ENCODE measurements at places on chromosomes 13 and 19. TPM values are rescaled to one million over a fixed set of nuclear protein-coding genes. Genes with fewer than 3 reads are reported as not detected.

GRCh38 chr19:1016647-1017114, 4.2 kb downstream of the TMEM259 start:
- peak; percentile 84 for DNase-seq

DNA sequence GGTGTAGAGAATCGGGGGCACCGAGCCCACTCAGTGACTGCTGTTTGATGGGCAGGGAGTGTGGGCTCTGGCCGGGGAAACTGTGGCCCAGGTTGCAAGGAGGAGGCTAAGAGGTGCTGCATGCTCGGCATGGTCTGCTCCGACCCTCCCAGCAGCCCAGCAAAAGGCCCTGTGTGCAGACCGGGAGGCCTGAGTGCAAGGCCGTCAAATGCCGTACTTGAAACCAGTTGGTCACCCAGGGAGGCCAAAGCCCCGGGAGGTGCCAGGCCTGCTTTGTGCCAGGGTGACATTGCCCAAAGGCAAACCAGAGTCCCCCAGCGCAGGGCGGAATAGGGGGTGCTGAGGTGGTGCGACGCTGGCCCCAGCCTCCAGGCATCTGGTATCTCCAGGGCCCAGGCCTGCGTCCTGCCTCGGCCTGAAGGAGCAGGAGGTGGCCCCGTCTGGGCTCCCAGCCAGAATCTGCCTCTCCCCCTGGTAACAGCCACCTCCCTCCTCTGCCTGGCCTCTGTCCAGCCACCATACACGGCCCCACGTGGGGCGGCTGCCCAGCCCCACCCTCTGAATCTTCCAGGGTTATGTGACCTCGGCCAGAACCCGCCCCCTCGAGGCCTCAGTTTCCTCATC, 4.0 kb downstream of the PIK3R2 start:
- DNase-seq = peak; percentile 92

DNA sequence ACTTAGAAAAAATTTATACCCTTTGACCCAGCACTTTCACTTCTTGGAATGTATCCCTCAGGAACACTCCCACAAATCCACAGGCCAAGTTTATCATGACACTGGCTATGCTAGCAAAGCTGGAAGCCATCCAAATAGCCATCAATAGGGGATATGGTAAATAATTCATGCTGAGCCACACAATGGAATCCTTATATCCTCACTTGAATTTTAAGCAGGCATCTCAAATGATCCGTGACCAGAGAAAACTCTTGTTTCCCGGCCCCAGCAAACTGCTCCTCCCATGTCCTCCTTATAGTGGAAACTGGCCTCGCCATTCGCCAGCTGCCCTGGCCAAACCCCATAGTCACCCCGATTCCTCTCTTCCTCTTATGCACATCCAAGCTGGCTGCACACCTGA, 37.6 kb downstream of the GRIK5 start:
- no peak for DNase-seq

DNA sequence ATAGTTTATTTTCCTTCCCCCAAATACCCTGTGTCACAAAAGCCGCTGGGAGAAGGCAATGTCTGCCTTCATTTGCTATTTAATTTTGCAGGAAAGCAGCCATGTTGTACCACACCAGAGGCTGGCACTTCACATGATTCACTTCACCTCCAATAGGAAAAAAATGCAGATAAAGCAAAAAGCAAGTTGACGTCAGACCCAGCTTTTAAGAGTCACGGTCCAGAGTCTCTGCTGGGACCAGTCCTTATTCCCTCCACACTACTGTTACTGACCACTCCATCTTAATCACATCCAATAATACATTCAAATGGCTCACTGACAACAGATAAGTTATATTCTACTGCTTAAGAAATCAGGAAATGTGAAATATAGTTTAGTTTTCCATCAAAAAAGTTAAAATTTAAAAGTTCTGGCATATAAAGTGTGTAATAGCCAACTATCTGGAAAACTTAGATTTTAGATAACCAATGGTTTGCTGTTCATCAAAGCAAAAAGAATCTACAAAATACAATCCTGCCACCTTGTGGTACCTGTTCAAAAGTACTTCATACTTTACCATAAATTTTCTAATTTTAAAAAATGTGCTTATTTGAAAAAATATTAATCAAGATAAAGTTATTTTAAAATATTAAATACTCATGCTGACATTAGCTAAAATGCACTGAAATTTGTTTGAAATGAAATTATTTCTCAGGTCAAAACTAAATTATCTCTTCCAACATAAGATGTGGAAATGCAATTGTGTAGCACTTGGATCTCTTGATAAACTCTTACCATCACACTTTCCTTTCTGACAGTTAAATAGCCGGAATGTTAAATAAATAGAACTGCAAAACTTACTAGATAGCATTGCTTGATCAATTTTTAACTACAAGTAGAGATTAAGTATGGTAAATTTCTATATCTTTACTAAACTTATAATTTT, 97.3 kb downstream of the SERP2 start:
- DNase-seq = peak; percentile 44

- peak; percentile 84 for DNase-seq
Observed at GRCh38 chr13:21478881-21479808, 20.0 kb upstream of the ZDHHC20 start.

- peak; percentile 7 for DNase-seq
Observed at GRCh38 chr13:60612593-60612992, 215.6 kb downstream of the TDRD3 start.

DNA sequence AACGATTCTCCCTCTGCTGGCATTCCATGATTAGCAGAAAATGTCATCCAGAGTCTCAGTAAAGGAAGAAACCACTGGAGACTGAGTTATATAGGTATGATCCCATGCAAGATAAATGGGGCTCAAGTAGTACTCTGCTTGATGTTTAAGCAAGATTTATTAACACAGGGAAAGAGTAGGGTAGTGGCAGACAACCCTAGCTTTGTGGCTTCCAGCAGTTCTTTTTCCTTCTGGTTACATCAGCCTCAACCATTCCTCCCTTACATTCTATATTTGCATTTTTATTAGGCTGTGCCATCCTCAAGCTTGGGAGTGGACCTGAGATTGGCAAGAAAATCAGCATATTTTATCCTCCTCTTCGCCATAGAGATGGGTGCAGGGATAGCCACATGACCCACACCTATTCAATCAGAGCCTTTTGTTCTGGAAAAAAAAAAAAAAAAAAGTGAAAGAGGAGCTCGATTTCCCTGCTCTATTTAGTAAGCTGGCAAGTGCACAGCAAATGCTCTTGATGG, 402.1 kb downstream of the ZNF536 start:
- no peak for DNase-seq

- DNase-seq = no peak
Observed at GRCh38 chr19:10205636-10206035, 10.9 kb upstream of the DNMT1 start.

- DNase-seq = peak; percentile 43
Observed at GRCh38 chr13:97067017-97067895, 73.0 kb upstream of the OXGR1 start.

GRCh38 chr13:57624565-57625435, 6.7 kb upstream of the PCDH17 start:
- DNase-seq = peak; percentile 42

GRCh38 chr13:33245505-33246158, 39.9 kb downstream of the STARD13 start:
- DNase-seq = no peak

- DNase-seq = no peak
Observed at GRCh38 chr13:78875792-78876580, 217.0 kb upstream of the OBI1 start.

GRCh38 chr19:40286235-40286970, 1.3 kb upstream of the AKT2 start:
- DNase-seq = no peak

GRCh38 chr19:23410155-23410554, 14.9 kb upstream of the ZNF91 start:
- no peak for DNase-seq

DNA sequence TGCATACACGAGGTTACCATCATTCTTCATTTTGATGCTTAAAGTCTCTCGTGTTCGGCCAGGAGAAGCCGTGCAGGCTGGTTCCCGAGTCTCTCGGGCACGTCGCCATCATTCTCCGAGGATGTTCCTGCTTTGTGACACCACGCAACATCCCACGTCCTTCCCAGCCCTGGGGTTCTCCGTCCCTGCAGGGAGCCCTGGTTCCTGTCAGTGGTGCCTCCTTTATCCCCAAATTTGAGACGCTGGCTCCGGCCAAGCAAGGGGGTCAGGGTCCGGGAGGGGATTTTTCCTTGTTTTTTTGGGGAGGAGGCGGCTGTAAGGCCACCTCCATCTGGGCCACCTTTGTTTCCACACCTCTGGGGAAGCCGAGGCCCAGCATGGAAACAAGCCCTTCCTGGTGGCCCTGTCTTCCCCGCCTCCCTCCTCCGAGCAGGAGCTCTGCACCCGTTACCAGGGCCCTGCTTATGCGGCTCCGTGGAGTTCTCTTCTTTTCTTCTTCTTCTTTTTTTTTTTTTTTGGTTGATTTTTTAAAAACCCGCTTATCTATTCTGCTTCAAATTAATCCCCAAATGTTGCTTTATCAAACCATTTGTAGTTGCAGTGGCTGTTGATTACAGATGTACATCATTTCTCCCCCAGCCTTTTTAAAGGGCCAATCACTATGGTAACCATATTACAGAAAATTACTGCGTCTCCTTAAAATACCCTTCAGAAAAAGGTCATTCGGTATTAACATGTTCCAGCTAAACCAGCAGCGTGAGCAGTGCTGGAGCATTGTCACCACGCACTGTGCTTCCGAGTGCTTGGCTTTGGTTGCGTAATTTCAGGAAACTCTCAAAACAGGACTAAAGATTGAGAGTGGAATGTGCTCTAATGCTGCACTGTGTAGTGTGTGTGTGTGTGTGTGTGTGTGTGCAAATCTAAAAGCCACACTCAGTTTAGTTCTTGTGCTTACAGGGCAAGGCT, 50.4 kb downstream of the TEX29 start:
- peak; percentile 50 for DNase-seq

GRCh38 chr19:11457115-11457514, 21.7 kb downstream of the PRKCSH start:
- no peak for DNase-seq

- DNase-seq = peak; percentile 54
Observed at GRCh38 chr19:15296841-15297415, 35.4 kb downstream of the BRD4 start.

GRCh38 chr19:40331052-40331451, 17.1 kb downstream of the C19orf47 start:
- no peak for DNase-seq

LIM2 gene
- not detected for total RNA-seq

KCNK6 gene
- 9.3 TPM for total RNA-seq

NLRP5 gene
- not detected for total RNA-seq

ALOX5AP gene
- 0.43 TPM for total RNA-seq

ELL gene
- 15.1 TPM for total RNA-seq
